ENCODE measurements at places on chromosomes 4 and X. TPM values are rescaled to one million over a fixed set of nuclear protein-coding genes. Genes with fewer than 3 reads are reported as not detected.

The NXF2 gene
- total RNA-seq, result not detected

The SAGE1 gene
- not detected for total RNA-seq

The NOP14 gene
- total RNA-seq, result 17.2 TPM

The SOX3 gene
- not detected for total RNA-seq

The MSN gene
- total RNA-seq, result 244 TPM

The PNMA6F gene
- not detected for total RNA-seq

The SHISA3 gene
- 4.7 TPM for total RNA-seq

The CLIC2 gene
- 5.5 TPM for total RNA-seq

The KIF4A gene
- 5.2 TPM for total RNA-seq

The ZNF732 gene
- 0.30 TPM for total RNA-seq

The PGRMC2 gene
- 20.9 TPM for total RNA-seq

The AFAP1 gene
- total RNA-seq, result 94.3 TPM
